ENCODE measurements at places on chromosomes 5 and 9.

DNA sequence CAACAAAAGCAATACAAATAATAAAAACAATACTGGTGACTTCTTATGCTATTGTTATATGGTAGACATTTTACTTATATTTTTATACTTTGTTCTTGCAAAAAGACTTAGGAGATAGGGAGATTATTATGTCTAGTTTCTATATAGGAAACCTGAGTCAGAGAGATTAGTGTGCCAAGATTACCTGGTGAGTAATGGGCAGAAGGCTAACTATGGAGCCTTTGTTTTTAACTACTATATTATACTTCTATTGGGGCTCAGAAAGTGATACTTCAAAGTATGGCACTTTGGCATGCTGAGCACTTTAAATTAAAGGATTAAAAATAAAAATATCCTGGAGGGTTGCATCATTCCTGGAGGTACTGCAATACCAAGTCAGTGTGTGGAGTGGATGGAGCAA, 117.5 kb upstream of the CLINT1 start:
- DNase-seq = no peak

DNA sequence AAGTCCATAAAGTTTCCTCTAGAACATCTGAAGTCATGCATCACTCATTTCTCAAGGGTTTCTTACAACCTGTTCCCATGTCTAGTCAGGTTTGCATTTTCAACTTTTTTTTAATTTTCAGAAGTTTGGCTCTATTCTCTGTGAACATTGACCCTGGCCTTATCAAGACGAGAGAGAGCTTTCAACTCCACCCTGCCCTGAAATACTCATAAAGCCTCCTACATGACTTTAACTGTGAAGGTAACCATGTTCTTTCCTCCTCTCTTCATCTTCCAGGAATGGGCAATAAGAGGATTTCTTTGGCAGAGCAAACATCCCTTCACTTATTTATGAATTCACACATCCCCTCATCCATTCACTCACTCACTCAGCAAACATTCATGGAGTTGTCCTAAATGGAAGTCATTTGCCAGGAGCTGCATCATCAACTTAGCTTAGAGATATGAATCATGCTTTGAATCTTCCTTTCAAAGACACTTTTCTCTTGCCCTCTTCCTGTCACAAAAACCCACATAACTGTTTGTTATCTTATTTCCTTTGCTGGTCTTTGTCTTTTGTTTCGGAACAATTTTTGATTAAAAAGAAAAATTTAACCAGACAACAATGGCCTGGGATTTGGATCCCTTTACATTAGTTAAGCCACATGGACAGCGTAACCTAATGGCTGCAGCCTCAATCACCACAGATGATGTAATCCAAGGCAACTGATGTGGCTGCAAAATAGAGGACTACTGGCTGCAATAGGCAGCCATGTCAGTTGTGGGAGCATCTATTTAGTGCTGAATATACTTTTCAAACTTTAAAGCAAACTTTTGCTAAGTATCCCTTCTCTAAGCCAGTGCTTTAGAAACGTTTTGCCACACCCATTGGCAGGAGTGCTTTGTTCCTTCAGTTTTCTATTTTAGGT, 43.0 kb upstream of the GNAQ start:
- DNase-seq = peak; percentile 21

DNA sequence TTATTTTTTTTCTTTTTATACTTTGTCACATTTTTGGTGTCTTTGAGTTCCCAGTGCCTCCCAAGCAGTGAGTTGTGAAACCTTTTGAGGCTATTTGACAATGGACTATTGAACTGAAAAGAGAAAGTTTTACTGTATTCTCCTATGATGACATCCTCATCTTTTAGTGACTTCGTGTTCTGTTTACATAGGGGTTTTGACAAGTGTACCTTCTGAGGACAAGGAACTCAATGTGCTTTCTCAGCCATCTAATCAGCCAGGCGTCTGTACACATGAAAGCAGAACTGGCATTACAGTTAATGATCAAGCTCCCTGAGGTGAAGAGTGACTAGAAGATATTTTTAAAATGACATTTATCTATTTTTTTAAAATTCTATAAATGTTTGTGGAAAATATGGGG, 175.5 kb downstream of the ANXA1 start:
- no peak for DNase-seq

- no peak for DNase-seq
Observed at GRCh38 chr9:92098638-92099037, 16.6 kb downstream of the SPTLC1 start.

DNA sequence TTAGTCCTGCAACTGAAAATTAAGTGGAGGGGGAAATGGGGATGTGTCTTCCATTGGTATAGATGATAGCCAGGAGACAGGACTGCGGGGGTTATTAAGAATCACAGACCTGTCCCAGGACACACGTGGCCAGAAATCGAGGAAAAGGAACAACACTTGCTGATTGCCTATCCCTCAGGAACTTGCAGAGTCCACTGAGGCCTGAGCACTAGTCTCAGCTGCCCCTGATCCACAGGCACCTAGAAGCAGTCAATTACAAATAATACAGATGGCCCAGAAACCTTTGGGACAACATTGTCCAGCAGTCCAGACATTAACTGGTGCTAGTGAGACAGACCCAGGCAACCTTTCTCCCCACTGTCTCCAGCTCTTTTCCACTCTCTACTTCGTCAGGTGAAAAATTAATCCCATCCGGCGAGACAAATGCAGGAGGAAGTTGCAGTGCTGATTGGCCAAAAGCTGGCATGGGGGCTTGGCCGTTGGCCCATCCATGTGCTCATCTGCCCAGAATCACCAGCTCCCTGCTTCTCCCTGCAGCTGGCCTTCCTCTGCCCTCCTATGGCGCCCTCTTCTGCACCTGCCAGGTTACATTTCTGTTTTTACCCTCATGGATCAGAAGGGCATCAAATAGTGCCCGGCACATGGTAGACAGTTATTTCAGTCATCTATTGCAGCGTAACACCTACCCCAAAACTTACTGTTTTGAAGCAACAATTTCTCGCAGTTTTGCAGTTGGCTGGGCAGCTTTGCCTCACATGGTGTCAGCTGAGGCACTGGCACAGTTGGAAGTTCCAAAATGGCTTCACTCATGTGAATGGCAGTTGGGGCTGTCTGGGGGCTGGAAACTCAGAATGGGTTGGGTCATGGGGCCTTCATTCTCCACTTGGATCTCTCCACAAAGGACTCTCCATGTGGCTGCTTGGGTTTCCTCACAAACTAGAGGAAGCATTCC, 3.6 kb upstream of the B4GALT1 start:
- peak; percentile 29 for DNase-seq

DNA sequence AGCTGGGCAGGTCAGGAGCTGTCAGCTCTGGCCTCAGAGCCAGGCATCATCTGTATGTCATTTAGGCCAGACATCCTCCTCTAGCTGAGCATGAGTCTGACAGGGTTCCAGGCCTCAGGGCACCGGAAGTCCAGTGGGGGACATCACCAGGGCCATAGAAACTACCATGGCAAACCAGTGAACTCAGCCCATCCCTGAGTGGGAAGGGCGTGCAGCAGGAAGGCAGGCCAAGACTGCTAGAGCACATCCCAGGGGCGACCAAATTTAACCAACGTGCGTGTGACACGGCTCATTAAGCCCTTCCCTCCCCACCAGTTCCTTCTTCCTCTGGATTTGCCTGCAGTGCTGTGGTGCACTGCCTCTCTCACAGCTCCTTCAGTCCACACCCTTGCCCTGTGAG, 75.9 kb downstream of the COL27A1 start:
- no peak for DNase-seq

GRCh38 chr5:119174578-119175163, 103.8 kb downstream of the DMXL1 start:
- DNase-seq = no peak

DNA sequence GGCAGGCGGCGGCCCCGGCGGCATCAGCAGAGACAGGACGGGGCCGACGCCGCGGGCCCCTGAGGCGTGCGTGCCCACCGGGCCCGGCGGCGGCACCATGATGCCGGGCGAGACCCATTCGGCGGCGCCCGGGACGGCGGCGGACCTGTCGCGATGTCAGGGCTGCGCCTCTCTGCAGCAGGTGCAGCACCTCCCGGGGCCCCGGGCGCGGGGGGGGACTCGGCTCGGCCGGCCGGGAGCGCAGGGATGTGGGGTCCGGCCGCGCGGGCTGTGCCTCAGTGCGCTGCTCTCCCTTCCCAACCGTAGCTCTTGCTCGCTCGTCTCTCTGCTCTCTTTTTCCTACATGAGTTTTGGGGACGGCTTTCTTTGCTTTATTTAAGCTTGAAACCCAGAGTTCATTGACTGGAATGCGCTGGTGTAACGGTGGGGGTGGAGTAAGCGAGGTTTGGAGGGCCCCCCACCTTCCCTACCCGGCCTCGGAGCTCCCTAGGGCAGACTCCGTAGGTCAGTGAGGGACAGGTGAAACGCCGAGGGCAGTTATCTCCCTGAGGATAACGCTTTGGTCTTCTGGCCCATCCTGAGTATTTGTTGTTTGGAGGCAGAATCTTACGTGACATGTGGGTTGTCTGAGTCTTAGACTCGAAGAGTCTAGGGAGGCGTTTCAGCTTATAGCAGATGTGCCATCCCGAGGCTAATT, 490 bp downstream of the ICE1 start:
- DNase-seq = no peak

- DNase-seq = no peak
Observed at GRCh38 chr9:137313956-137314560, 12.0 kb upstream of the NRARP start.

DNA sequence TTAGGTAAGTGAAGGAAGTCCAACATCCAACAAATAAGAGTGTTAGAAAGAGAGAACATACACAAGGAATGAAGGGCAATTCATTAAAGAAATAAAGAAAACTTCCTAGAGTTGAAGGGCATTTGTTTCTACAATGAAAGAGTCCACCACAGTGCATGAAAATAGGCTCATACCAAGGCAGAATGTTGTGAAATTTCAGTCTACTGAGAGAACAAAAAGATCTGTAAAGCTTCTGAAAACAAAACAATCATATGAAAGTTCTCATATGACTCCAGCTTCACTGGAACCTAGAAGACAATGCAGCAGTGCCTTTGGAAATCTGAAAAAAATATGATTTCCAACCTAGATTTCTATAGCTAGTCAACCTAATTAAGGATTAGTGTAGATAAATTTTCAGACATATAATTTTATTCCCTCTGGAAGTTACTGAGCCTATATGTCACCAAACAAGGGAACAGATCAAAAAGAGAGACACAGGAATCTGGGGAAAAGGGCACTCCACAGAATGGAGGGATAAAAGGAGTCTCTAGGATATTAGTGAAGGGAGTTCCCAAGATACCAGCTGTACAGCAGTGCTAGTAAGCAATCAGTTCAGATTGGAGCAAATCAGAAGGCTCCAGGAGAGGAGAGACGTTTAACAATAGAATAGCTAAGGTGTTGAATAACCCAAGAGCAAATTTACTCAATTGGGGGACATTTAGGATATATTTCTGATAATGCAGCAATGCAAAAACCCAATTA, 5.8 kb downstream of the C5orf58 start:
- DNase-seq = no peak

GRCh38 chr5:42360616-42361314, 62.5 kb upstream of the GHR start:
- no peak for DNase-seq

GRCh38 chr9:34332076-34332964, 3.0 kb downstream of the NUDT2 start:
- peak; percentile 34 for DNase-seq

GRCh38 chr9:100307080-100307479, 45.7 kb downstream of the TEX10 start:
- no peak for DNase-seq

DNA sequence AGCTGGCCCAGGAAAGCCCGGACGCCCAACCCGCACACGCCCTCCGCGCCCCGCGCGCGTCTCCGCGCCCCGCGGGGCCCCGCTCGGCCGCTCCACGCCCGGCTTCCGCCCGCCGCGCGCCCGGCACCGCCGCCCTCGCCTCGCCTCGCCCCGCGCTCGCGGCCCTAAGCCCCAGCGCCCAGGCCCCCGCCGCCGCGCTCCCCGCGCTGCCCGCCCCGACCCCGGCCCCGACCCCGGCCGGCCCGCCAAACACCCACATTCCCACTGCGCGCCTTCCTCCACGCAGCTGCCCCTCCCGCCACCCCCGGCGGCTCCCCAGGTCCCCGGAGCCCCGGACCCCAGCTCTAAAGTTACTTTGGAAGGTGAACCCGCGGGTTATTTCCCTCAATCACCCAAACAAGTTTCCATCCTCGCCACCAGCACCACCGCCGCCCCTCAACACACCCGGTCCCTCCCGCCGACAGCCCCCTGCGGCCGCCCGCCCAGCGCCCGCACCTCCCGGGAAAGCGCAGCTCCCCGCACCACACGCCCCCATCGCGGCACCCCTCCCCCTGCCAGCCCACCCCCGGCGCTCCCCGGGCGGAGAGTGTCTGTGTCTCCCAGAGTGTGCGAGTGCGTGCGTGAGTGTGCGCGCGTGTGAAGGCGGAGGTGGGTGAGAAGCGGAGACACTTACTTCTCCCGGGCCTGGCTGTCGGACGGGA, 439 bp downstream of the SSBP2 start:
- DNase-seq = no peak

DNA sequence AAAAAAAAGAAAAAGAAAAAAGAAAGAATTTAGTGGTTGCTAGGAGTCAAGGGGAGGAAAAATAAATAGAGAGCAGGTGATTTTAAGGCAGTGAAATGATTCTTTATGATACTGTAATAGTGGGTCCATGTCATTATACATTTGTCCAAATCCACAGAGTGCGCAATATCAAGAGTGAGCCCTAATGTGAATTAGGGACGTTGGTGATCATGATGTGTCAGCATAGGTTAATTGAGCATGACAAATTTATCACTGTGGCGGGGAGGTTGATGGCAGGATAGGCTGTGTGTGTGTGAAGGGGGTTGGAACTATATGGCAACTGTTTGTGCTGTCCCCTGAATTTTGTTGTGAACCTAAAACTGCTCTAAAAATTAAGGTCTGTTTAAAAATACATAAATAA, 357.8 kb downstream of the ICE1 start:
- DNase-seq = no peak

GRCh38 chr9:69580582-69581214, 91.5 kb downstream of the APBA1 start:
- DNase-seq = peak; percentile 70

DNA sequence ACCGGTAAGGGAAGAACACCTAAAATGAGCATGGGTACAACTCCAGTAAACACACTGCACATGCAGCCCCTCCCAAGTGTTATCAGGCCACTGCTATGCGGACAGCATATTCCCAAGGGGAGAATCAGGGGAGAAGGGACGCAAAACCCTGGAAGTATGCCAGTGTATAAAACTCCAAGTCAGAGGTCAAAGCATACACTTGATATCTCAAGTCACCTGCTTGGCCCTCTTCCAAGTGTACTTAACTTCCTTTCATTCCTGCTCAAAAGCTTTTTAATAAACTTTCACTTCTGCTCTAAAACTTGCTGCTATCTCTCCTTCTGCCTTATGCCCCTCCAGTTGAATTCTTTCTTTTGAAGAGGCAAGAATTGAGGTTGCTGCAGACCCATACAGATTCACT, 408.1 kb downstream of the HTR1A start:
- DNase-seq = no peak

DNA sequence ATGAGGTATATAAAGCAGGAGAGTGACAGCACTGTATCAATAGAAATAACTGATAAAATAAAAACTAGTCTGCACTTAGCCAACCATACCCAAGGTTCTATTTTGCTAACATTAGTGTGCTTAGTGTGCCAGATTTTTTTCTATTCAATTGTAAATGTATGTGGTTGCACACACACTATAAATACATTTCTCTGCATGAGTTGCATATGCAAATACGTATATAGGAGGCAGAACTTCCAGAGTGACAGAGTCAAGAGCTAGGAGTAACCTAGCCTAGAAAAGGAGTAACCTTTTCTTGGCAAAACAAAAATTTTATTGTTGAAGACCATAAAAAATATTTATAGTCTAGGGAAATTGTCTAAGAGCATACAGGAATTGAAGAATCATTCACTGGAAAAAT, 461.6 kb downstream of the GABRG2 start:
- DNase-seq = no peak

- no peak for DNase-seq
Observed at GRCh38 chr9:131673531-131673930, 66.3 kb downstream of the RAPGEF1 start.

Measured in fibroblast of skin of right biceps (primary cell).